ELF-1 (cell line): ENCODE measurements at places on chromosomes 2 and 18.

GRCh38 chr18:11498821-11499220, 110.6 kb upstream of the SLC35G4 start:
- no peak for DNase-seq

DNA sequence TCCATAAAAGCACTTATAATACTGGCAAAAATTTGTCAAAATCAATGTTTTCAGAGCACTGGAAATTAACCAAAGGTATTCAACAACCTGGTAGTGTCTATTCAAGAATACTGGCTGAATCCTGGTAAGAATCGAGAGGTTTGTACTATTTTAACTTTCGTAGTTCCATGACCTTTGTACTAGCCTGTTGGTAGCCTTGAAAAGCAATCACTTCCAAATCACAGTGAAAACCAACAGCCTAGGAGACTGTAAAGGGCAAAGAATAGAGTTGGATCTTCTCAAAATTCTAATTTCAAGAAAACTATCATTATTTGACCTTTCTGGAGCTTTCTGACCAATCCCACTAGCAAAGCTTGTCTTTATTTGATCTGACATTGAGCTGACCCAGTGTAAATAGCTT, 64.8 kb upstream of the CCDC178 start:
- DNase-seq: no peak

DNA sequence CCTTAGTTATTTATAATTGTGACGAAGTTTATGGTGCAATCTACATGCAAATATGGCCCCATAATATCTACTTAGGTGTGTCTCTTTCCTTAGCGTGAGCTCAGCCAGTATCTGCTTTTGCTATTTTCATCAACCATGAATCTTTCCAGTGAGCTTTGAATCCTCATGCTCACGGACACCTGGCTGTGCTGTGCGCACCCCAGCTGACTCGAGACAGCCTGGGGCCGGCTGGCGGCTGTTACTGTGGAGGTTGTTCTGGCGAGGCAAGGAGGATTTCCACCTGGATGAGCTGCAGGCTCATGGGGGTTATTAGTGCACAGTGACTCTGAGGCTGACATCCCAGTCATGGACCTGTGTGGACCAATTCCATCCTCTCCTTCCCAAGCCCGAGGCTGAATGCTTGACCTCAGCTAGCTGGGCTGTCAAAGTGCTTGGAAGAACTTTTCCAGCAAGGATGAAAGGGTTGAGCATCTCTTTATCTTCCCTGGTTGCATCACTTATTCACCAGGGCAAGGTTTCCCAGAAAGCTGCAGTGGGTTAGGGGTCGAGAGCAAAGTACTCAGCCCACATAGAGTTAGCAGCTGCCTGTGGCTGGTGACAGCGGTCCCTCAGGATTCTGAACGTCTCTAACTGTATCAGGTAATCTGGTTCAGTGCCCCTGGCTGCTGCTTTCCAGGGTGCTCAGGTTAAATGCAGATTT, 141.7 kb downstream of the ARL4C start:
- DNase-seq: peak; percentile 83

- no peak for DNase-seq
Measured at GRCh38 chr18:2087877-2088673, 483.2 kb downstream of the METTL4 start.

DNA sequence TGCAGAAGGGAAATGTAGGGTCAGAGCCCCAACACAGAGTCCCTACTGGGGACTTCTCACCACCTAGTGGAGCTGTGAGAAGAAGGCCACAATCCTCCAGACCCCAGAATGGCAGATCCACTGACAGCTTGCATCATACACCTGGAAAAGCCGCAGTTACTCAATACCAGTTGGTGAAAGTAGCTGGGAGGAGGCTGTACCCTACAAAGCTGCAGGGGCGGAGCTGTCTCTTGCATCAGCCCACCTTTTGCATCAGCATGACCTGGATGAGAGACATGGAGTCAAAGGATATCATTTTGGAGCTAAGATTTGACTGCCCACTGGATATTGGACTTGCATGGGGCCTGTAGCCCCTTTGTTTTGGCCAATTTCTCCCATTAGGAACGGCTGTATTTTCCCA, 237.3 kb downstream of the CALCRL start:
- DNase-seq: no peak

DNA sequence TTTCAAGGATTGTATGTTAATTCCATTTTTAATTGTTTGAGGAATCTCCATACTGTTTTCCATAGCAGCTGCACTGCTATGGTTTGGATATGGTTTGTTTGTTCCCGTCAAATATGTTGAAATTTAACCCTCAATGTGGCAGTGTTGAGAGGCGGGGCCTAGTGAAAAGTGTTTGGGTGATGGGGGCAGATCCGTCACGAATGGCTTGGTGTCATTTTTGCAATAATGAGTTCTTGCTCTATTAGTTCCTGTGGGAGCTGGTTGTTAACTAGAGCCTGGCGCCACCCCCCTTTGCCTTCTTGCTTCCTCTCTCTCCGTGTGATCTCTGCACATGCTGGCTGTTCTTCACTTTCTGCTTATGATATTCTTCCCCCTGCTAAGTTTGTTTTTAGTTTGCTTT, 71.4 kb upstream of the LDLRAD4 start:
- no peak for DNase-seq

GRCh38 chr2:75666911-75667310, 20.3 kb downstream of the MRPL19 start:
- peak; percentile 13 for DNase-seq

DNA sequence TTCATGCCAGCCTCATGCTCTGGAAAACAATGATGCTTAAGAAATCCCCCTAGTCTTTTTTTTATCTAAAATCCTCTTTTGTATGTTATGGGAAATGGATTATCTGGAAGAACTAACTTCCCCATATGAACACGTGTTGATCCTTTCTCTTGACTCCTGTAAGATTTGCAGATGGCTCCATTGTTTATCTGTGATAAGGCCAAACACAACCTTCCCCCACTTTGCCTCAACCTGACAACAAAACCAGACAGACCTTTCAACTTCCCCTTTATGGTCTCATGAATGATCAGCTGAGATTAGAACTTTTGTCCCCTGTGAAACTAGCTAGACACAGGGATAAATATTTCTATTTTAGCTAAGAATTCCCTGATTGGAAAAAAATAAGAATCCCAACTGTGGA, 828.0 kb upstream of the CDH2 start:
- no peak for DNase-seq

- DNase-seq: no peak
Measured at GRCh38 chr2:54274781-54275242, 18.8 kb upstream of the TSPYL6 start.

DNA sequence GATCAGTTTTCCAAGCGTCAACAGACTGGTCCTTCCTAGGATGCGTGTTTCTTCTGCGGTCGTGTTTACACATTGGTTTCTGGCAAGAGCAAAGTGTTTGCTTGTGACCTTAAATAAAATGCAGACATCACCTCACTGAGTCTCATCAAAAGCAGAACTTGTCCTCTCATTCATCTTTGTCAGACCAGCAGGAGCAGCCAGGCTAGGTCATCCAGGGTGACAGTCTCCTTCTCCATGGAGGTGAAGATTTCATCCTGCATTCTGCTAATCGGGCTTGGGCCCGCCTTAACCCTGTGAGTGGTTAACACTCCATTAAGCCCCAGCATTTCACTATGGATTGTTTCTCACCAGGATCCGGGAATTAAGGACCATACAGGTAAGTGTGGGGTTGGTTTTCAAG, 64.2 kb upstream of the PID1 start:
- no peak for DNase-seq

GRCh38 chr2:229511524-229511923, 202.8 kb downstream of the DNER start:
- DNase-seq: no peak
